ENCODE measurements at places on chromosomes 13 and 19.
A peak's percentile ranks its signal among the peaks of the same experiment; 100 is the strongest.

DNA sequence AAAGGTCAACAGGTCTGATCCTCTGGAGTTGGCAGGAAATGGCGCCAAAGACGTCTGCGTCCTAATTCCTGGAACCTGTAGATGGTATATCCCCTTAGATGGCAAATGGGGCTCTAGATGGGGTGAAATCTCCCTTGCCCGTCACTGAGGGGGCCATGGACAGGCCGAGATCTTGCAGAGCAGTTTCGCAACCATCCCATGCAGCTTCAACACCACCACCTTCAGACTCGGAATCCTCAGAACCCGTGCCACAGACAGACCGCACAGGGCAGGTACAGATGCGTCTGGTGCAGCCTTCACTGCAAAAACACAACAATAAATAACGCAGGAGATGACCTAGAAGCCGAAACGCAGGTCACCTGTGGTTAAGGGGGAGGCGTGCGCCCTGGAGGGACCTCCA is 17.7 kb downstream of the REXO1 start:
- peak overlapping the region; percentile 6 for H3K4me3 ChIP-seq
- no peak overlapping the region for H3K27ac ChIP-seq
- H3K27me3 ChIP-seq = peaks cover 2% of the 10 kb centered on the region
- peaks cover 26% of the 10 kb centered on the region for H3K4me1 ChIP-seq
- no peaks in the 10 kb centered on the region for H3K36me3 ChIP-seq

DNA sequence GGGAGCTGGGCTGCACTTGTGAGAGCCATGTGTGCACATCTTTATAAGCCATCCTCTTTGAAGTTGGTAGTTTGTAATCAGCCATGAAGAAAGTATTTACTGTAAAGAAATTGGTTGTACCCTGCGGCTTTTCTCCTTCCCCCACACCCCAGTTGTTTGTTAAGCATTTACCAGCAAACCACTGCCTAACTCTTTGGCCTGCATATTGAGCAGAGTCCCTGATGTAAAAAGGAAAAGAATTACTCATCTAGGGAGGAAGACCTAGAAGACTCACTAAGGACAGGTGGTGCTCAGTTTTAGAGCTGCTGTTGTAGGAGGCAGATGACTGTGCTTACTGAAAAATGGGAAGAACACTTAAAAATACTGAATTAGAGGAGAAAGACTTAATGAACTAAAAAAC is 245.3 kb downstream of the PCCA start:
- peaks cover 12% of the 10 kb centered on the region for H3K36me3 ChIP-seq
- H3K4me1 ChIP-seq = peaks cover 61% of the 10 kb centered on the region
- peak overlapping the region; percentile 80 for H3K4me3 ChIP-seq
- H3K27ac ChIP-seq = peak overlapping the region; percentile 98
- no peak for DNase-seq
- H3K27me3 ChIP-seq = peaks cover 7% of the 10 kb centered on the region

DNA sequence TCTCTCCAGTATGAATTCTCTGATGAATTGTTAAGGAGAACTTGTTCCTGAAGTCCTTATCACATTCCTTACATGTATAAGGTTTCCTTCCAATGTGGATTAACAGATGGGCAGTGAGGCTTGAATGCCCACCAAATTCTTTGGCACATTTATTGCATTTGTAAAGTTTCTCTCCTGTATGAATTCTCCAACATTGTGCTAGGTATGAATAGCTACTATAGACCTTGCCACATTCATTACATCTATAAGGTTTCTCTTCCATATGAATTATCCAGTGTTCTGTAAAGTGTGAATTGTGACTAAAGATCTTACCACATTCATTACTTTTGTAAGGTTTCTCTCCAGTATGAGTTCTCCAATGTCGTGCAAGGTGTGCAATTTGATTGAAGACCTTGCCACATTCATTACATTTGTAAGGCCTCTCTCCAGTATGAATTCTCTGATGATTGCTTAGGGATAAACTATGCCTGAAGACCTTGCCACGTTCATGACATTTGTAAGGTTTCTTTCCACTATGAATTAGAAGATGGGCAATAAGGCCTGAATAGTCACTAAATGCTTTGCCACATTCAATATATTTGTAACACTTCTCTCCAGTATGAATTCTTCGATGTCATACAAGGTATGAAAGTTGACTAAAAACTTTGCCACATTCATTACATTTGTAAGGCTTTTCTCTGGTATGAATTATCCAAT is 20.4 kb downstream of the ZNF578 start:
- H3K36me3 ChIP-seq = peaks cover 47% of the 10 kb centered on the region
- H3K4me3 ChIP-seq = no peak overlapping the region
- peaks cover 4% of the 10 kb centered on the region for H3K27me3 ChIP-seq
- H3K27ac ChIP-seq = no peak overlapping the region
- no peaks in the 10 kb centered on the region for H3K4me1 ChIP-seq

DNA sequence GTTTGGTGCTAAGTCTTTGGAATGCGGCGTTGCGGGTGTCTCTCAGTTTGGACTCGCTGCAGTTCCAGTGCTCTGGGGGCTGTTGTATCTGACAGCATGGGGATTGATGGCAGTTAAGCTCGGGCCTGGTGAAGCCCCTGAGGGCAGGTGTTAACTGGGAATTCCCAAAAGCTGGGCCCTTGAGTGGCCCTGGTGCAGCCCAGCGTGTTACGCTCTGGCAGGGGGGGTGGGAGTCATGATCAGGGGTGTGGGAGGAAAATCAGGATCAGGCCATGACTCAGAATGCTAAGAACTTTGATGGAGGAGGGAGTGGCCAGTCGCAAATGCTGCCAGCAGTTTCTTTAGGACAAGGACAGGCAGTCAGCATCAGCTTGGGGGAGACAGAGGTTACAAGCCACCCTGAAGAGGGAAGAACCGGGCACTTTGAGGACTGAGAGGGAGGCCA is 19.6 kb downstream of the AP2A1 start:
- no peak for DNase-seq
- no peak overlapping the region for H3K4me3 ChIP-seq
- H3K4me1 ChIP-seq = peaks cover 5% of the 10 kb centered on the region
- peaks cover 3% of the 10 kb centered on the region for H3K27me3 ChIP-seq
- H3K36me3 ChIP-seq = peaks cover 13% of the 10 kb centered on the region
- peak overlapping the region; percentile 39 for H3K27ac ChIP-seq

GRCh38 chr19:7526059-7526929 is 3.9 kb downstream of the MCOLN1 start:
- peak overlapping the region; percentile 48 for H3K27ac ChIP-seq
- H3K4me3 ChIP-seq = no peak overlapping the region
- no peak for DNase-seq
- no peaks in the 10 kb centered on the region for H3K36me3 ChIP-seq
- peaks cover 7% of the 10 kb centered on the region for H3K27me3 ChIP-seq

GRCh38 chr19:33424181-33424580 is 50.7 kb downstream of the CEBPG start:
- H3K4me1 ChIP-seq = peaks cover 23% of the 10 kb centered on the region
- no peak for DNase-seq
- H3K27me3 ChIP-seq = peaks cover 2% of the 10 kb centered on the region
- H3K36me3 ChIP-seq = peaks cover 4% of the 10 kb centered on the region
- no peak overlapping the region for H3K4me3 ChIP-seq

DNA sequence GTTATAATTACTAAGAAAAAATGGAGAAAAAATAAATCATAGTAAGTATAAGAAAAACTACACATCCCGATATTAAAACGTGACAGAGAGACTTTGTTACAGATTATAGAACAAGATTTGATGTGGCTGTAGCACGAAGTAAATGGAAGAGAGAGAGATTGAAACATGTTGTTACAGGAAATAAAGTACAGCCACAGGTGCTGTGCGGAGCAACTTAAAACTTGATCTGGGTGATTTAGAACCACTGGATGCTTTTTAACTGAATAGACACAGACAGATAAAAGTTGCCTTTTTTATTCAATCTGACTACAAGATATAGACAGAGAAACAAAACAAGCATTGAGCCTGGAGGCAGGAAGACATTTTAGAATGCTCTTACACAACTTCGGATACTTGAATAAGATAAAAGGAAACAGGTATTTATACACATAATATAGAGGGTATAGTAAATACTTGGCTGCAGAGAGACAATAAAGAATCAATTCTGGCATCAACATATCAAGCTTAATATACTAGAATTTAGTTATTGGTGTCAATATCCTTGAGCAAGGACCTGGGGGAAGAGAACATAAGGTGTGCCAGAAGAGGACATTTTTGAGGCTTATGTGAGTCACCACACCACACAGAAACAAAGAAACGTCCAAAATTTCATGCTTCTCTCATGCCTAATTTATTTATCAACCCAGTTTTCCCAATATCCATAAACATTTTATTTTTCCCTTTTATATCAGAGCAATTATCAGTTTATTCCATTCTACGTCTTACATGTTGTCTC is 548.5 kb downstream of the SLITRK1 start:
- DNase-seq = no peak
- H3K36me3 ChIP-seq = no peaks in the 10 kb centered on the region
- no peaks in the 10 kb centered on the region for H3K27me3 ChIP-seq
- H3K4me1 ChIP-seq = no peaks in the 10 kb centered on the region
- no peak overlapping the region for H3K27ac ChIP-seq
- H3K4me3 ChIP-seq = no peak overlapping the region

DNA sequence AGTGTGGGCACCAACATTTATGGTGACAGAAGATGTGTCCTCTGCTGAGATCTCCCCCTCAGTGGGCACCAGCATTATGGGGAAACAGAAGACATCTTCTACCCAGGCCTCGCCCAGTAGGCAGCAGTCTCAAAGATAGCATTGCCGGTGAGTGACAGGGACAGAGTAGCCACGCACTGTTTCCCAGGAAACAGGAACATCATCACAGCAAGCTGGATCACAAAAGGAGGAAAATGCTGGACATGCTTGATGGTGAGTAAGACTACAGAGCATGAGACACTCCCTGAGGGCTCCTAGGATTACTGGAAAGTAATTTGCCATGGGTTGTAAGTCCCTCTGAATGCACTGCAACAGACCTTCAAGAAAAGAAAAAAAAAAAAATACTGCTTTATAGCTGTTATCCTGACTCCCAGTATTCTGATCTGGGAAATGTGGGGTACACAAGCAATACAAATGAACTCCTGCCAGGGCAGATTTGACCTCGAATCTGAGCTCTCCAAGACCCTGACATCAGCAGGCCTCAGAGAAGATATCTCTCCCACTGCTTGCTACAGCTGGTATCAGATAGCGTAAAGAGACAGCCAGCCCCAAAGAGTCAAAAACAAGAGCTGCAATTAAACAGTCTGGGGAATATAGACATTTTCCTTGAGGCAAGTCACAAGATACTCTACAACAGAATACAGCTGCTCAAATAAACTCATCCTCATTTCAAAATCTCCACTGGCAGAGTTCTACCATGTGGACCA is 180.4 kb downstream of the RBM26 start:
- H3K36me3 ChIP-seq = peaks cover 6% of the 10 kb centered on the region
- peak overlapping the region; percentile 53 for H3K27ac ChIP-seq
- H3K4me3 ChIP-seq = peak overlapping the region; percentile 35
- DNase-seq = no peak
- peaks cover 19% of the 10 kb centered on the region for H3K4me1 ChIP-seq

- H3K27me3 ChIP-seq = peaks cover 9% of the 10 kb centered on the region
- no peak overlapping the region for H3K27ac ChIP-seq
- no peak for DNase-seq
Measured at GRCh38 chr19:5470264-5470671, 15.1 kb downstream of the ZNRF4 start.

DNA sequence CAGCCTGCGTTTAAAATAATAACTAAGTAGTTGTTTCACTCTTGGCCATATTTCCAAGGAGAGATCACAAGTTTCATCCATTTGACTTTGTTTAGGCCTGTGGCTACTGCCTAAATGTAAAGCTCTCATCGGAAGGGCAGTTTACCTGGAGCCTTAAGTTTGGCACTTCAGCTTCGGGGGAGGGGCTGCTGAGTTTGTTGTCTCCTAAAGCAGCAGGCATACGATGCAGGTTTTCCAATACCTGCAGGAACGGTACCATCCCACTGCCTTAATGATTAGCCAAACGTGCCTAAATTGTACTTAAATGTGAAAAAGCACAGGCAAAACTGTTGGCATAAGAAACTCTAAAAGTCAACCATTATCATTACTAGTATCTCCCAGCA is 63.1 kb downstream of the CRYL1 start:
- no peaks in the 10 kb centered on the region for H3K36me3 ChIP-seq
- H3K27ac ChIP-seq = no peak overlapping the region
- H3K27me3 ChIP-seq = no peaks in the 10 kb centered on the region
- no peak overlapping the region for H3K4me3 ChIP-seq

GRCh38 chr19:4979211-4979807 is 10.4 kb downstream of the KDM4B start:
- peaks cover 41% of the 10 kb centered on the region for H3K4me1 ChIP-seq
- no peak for DNase-seq
- no peaks in the 10 kb centered on the region for H3K36me3 ChIP-seq
- peaks cover 3% of the 10 kb centered on the region for H3K27me3 ChIP-seq

GRCh38 chr19:18939922-18940768 is 872 bp downstream of the HOMER3 start:
- H3K27ac ChIP-seq = peak overlapping the region; percentile 95
- DNase-seq = peak; percentile 74
- H3K27me3 ChIP-seq = peaks cover 14% of the 10 kb centered on the region
- no peaks in the 10 kb centered on the region for H3K36me3 ChIP-seq
- peaks cover 12% of the 10 kb centered on the region for H3K4me1 ChIP-seq
- peak overlapping the region; percentile 95 for H3K4me3 ChIP-seq

GRCh38 chr13:41961466-41961760 is 504 bp upstream of the VWA8 start:
- H3K4me1 ChIP-seq = peaks cover 6% of the 10 kb centered on the region
- H3K36me3 ChIP-seq = no peaks in the 10 kb centered on the region
- peak overlapping the region; percentile 79 for H3K27ac ChIP-seq
- peaks cover 8% of the 10 kb centered on the region for H3K27me3 ChIP-seq
- peak overlapping the region; percentile 94 for H3K4me3 ChIP-seq

DNA sequence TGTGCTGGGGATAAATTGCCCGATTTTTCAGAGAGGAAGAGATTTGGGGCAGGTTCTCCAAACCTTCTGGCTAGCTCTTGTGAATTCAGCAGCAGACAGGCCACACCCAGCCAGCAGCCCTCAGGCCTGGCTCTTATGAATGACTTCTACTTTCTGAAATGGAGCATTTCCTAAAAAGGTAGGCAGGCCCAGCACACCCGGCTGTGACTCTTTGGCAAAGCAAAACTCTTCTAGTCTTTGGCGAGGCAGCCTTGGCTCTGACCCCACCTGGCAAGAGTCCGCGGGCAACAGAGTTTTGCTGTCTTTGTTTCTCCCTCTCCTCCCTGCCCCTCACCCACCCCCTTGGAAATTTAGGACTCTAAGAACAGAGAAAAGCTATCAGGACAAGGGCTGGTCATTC is 221.2 kb downstream of the ZNF536 start:
- peaks cover 5% of the 10 kb centered on the region for H3K27me3 ChIP-seq
- no peak overlapping the region for H3K4me3 ChIP-seq
- DNase-seq = no peak
- peaks cover 7% of the 10 kb centered on the region for H3K36me3 ChIP-seq

Data from glutamatergic neuron (in vitro differentiated cells).